ENCODE measurements at places on chromosomes 1 and 21. TPM values are rescaled to one million over a fixed set of nuclear protein-coding genes. Genes with fewer than 3 reads are reported as not detected.

- peaks cover 11% of the 10 kb centered on the region for H3K36me3 ChIP-seq
- no peak for DNase-seq
- H3K27me3 ChIP-seq = no peaks in the 10 kb centered on the region
- H3K4me3 ChIP-seq = no peak overlapping the region
Measured at GRCh38 chr21:29326914-29327554, 28.3 kb downstream of the BACH1 start.

- peaks cover 13% of the 10 kb centered on the region for H3K4me1 ChIP-seq
- no peak overlapping the region for H3K4me3 ChIP-seq
- H3K27ac ChIP-seq = no peak overlapping the region
- no peaks in the 10 kb centered on the region for H3K27me3 ChIP-seq
- H3K36me3 ChIP-seq = no peaks in the 10 kb centered on the region
Measured at GRCh38 chr1:181554465-181554864, 71.1 kb downstream of the CACNA1E start.

DNA sequence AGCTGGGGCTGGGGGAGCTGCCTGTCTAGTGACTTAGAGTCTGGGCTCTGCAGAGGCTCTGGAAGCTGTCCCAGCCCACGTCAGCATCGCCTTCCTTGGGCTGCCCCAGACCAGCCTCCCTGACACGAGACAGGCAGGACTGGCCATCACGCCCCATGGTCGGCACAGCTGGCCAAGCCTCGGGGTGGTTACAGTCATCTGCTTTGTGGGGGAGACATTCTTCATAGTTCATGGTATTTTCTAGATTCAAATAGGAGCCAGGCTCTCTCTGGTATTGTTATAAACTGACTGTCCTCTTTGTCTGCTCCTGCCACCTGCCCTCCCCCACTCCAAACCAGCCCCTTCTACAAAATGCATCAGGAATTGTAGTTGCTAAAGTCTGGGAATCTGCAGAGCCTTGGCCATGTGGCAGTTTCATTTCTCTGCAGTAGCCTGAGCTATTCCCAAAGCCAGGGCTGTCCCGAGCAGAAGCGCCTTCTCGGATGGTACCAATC is 29.4 kb downstream of the OLFML2B start:
- H3K4me1 ChIP-seq = no peaks in the 10 kb centered on the region
- no peak for DNase-seq
- H3K36me3 ChIP-seq = no peaks in the 10 kb centered on the region
- no peaks in the 10 kb centered on the region for H3K27me3 ChIP-seq
- H3K27ac ChIP-seq = no peak overlapping the region

- H3K36me3 ChIP-seq = no peaks in the 10 kb centered on the region
- H3K27me3 ChIP-seq = no peaks in the 10 kb centered on the region
- no peak for DNase-seq
- H3K4me3 ChIP-seq = no peak overlapping the region
- H3K4me1 ChIP-seq = no peaks in the 10 kb centered on the region
Measured at GRCh38 chr1:238568735-238569134, 678.0 kb upstream of the ZP4 start.

DNA sequence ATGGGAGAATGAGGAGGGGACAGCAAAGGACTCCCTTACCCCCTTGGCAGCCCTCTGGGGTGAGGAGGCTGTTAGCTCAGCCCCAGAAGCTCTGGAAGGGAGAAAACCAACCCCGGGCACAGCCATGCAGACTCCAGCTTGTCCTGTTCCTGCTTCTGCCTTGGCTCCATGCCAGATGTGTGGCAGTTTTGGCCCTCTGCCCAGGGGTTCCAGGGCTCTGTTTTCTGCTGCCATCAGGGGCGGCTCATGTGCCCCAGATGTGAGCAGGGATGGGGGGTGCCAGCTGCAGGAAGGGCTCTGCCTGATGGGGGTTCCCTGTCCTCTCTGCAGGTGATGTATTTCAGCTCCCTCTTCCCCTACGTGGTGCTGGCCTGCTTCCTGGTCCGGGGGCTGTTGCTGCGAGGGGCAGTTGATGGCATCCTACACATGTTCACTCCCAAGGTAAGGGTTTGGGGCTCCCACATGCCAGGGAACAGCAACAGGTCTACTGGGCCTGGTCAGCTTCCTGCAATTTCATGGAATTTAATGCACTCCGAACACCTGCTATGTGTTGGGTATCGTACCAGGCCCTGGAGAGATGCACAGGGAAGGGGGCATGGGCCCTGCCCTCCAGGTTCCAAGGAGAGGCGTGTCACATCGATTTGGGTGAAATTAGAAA is 26.1 kb downstream of the SLC6A17 start:
- no peaks in the 10 kb centered on the region for H3K4me1 ChIP-seq
- no peak overlapping the region for H3K27ac ChIP-seq
- H3K4me3 ChIP-seq = no peak overlapping the region
- H3K36me3 ChIP-seq = no peaks in the 10 kb centered on the region
- H3K27me3 ChIP-seq = peaks cover 32% of the 10 kb centered on the region
- DNase-seq = no peak

Gene HSPA6
- not detected for total RNA-seq

Gene CASZ1
- total RNA-seq = 3.7 TPM

Gene JAM2
- total RNA-seq = not detected

Gene TMIGD3
- not detected for total RNA-seq

Gene RHD
- total RNA-seq = not detected

Gene ALG14
- 6.1 TPM for total RNA-seq
